Vagina (tissue), 2 donors: ENCODE measurements at places on chromosomes 3 and 15.

GRCh38 chr3:94004301-94004910, 24.0 kb downstream of the STX19 start:
- no peak overlapping the region for H3K4me3 ChIP-seq
- no peaks in the 10 kb centered on the region for H3K27me3 ChIP-seq
- H3K4me1 ChIP-seq: peaks cover 8% of the 10 kb centered on the region
- no peak for DNase-seq
- no peak overlapping the region for H3K27ac ChIP-seq
- no peaks in the 10 kb centered on the region for H3K36me3 ChIP-seq

DNA sequence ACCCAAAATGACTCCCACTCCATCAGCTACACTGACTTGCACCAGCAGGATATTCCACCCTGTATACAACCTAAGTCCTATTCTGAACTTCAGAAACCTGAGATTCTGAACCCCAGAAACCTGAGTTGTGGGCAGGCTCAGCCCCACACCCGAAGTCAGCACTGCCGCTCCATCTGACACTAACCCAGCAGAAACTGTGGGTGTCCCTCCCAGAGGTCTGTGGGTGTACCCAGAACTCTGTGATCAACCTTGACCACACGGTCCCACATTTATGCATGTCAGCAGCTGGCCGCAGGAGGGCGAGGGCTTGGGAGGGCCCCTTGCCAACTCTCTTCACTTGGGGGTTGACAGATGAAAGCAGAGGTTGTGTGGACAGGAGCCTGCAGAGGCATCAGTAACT, 9.3 kb downstream of the OXTR start:
- H3K27me3 ChIP-seq: no peaks in the 10 kb centered on the region
- no peak overlapping the region for H3K27ac ChIP-seq
- no peaks in the 10 kb centered on the region for H3K36me3 ChIP-seq
- no peaks in the 10 kb centered on the region for H3K4me1 ChIP-seq

- no peak overlapping the region for H3K4me3 ChIP-seq
- H3K36me3 ChIP-seq: no peaks in the 10 kb centered on the region
- no peak for DNase-seq
Measured at GRCh38 chr3:114420072-114420471, 126.2 kb downstream of the TIGIT start.

GRCh38 chr3:46693038-46693891, at the start of gene ALS2CL:
Gene ALS2CL (minus strand): TSS chr3:46693679. CDS start chr3:46689440, 4,239 bp downstream.
- peak within 1 kb of the TSS; percentile 82 for H3K4me3 ChIP-seq
- H3K4me1 ChIP-seq: peaks cover 70% of the 10 kb centered on the region
- H3K27ac ChIP-seq: peak within 1 kb of the TSS; percentile 91
- H3K36me3 ChIP-seq: no peaks in the 10 kb centered on the region

DNA sequence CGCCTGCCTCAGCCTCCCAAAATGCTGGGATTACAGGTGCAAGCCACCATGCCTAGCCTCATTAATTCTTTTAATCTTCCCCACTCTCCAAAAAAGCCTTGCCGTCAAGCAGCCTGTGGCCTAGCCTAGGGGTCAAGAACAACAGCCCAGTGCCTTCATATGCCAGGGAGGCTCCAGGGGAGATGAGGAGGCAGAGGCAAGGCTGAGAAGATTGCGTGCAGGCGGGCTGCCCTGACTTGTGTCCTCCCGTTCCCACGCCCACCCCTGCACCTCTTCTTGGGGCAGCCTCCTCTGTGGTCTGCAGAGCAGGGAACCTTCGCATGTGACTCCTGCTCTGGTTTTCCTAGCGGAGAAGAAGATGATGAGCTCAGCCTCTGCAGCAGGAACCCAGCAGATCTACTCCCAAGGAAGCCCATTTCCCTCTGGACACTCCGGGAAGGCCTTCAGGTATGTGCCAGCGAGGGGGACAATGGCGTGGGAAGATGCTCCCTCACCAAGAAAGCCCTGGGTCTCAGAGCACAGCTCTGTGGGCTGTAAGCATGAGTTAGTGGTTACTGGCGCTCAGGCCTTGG, 118.5 kb upstream of the ABHD17C start:
- no peak overlapping the region for H3K4me3 ChIP-seq
- H3K27me3 ChIP-seq: no peaks in the 10 kb centered on the region
- peaks cover 10% of the 10 kb centered on the region for H3K4me1 ChIP-seq
- H3K27ac ChIP-seq: no peak overlapping the region
- H3K36me3 ChIP-seq: no peaks in the 10 kb centered on the region
- DNase-seq: no peak

DNA sequence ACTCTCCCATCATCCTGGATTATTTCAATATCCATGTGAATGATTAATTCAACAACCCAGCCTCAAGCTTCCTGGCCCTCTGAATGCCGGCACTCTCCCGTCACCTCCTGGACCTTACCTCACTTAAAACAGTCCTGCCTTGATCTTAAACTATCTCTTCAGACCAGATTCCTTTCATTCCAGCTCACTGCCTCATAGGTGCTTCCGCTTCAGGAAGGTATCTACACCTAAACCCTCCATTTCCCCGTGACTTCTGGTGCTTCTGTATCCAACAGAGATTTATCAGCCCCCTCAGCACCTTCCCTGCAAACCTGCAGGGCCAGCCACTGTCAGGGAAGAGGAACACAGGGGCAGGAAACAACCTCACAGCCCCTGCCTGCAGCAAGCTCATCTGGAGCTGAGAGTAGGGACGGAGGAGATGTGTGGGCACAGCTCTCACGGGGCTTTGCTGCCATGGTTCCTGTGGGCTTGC, 98.9 kb upstream of the TJP1 start:
- no peaks in the 10 kb centered on the region for H3K27me3 ChIP-seq
- H3K27ac ChIP-seq: no peak overlapping the region
- H3K4me1 ChIP-seq: peaks cover 5% of the 10 kb centered on the region
- H3K36me3 ChIP-seq: no peaks in the 10 kb centered on the region
- no peak overlapping the region for H3K4me3 ChIP-seq
- no peak for DNase-seq

GRCh38 chr15:74873756-74874424, 725 bp upstream of the SCAMP2 start:
- H3K4me3 ChIP-seq: peak overlapping the region; percentile 54
- no peaks in the 10 kb centered on the region for H3K27me3 ChIP-seq
- H3K27ac ChIP-seq: peak overlapping the region; percentile 84
- H3K4me1 ChIP-seq: peaks cover 38% of the 10 kb centered on the region
